ENCODE measurements at places on chromosomes 12 and 14. TPM values are rescaled to one million over a fixed set of nuclear protein-coding genes. Genes with fewer than 3 reads are reported as not detected.

The CPSF2 gene
- 58.9 TPM for total RNA-seq

The BEGAIN gene
- 5.1 TPM for total RNA-seq

The WNT1 gene
- total RNA-seq = not detected

The SOAT2 gene
- 0.13 TPM for total RNA-seq

GRCh38 chr12:93571925-93572711 lies at the start of gene SOCS2:
Gene SOCS2, plus strand, starts transcription at chr12:93572675. Its CDS starts 223 bp downstream, at chr12:93572898.
- DNase-seq = peak; percentile 61

- no peak for DNase-seq
These were observed 455.8 kb downstream of the PCNX1 start for GRCh38 chr14:71362920-71363584.

DNA sequence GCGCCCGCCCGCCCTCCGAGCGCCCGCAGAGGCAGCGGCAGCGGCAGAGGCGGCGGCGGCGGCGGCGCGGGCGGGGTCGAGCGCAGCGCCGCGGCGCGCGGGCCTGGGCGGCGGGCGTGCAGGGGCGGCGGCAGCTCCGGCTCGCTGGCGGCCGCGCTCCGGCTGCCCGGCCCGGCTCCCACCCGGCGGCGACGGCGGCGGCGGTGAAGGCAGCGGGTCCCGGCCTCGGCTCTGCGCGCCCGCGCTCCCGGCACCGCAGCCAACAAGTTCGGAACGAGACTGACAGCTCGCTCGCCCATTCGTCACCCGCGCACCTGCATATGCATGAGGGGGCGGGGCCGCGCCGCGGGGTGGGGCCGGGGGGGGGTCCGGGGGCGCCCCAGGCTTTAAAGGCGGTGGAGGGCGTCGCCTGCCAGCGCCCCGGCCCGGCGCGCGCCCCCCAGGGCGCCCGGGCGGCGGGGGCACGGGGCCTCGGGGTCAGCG lies at the start of gene JAG2:
Gene JAG2 (minus strand): TSS at position 281 of the 483 bp plus-strand sequence. CDS start 356 bp downstream, outside the sequence.
- DNase-seq = no peak

DNA sequence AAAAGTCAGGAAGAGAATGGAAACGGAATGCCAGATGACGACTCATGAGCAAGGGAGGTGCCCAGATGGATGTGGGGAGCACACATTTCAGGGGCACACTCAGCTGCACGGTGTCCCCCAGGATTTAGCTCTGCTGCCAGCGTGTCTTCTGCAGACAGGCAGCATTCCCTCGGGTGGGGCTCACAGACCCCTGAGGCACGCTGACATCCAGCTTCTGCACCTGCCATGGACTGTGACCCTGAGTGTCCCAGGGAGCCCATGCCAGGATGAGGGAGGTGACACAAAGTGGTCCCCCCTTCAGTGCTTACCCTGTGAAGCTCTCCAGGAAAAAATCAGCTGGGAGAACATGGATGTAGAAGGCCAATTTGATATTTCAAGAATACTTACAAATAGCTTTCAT lies 84.2 kb downstream of the PIWIL1 start:
- no peak for DNase-seq

DNA sequence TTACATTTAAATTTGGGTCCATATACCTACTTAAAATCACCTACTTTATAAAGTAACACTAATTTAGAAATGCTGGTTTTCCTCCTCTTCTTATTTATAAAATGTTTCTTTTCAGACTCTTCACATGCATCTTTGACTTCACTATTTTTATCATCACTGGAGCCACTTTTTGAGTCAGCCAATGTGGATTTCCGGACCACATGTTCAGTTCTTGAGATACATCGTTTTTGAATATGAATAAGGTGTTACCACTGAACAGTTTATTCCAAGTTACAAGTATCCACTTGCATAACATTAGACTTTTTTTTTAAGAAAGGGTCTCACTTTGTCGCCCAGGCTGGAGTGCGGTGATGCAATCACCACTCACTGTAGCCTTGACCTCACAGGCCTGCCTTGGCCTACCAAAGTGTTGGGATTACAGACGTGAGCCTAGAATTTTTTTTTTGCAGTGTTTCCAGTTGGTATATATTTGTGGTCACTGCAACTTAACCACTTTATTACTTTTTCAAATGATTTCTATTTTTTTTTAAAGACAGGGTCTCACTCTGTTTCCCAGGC lies 5.7 kb downstream of the FNTB start:
- DNase-seq = no peak

DNA sequence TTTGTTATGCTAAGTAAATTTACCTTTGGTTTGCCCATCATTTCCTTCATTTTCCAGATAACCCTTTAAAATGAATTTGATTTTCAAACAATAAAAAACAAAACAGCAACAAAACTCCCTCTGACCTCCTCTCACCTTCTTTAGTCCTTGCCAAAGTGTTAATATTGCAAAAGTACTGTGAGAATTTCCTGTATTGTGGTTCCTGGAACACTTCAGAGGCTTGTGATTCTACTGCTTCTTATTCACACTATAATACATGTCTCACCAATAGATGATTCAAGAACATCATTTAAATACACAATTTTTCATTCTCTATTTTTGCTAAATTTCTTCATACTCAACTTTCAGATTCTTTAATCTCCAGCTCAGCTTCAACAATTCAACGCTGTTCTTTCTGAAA lies at the start of gene KLRD1:
Gene KLRD1 (plus strand): TSS at position 241 of the 400 bp plus-strand sequence. CDS start 208 bp downstream, outside the sequence.
- no peak for DNase-seq

- no peak for DNase-seq
These were observed 156.0 kb upstream of the DIO3 start for GRCh38 chr14:101405171-101405883.

DNA sequence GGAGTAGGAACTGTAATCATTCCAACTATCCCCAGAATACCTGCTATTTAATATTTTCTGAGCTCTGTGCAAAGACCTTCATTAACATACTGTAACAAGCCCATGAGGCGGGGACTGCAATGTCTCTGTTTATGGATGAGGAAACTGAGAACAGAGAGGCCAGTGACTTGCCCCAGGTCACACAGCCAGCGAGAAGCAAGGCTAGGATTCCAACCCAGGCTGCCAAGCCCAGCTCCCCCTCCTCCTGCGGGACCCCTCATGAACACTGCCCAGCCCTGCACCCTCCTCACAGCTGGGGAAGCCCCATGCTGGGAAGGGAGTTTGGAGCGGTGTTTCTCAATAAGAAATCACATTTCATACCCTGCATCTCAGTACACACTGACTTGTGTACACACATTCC lies 10.9 kb downstream of the HVCN1 start:
- DNase-seq = no peak

- no peak for DNase-seq
These were observed 25.0 kb downstream of the CFAP54 start for GRCh38 chr12:96514328-96514727.

- DNase-seq = peak; percentile 25
These were observed 6.3 kb upstream of the KRT5 start for GRCh38 chr12:52526511-52526951.
